Left renal pelvis (tissue), 4 donors: ENCODE measurements at places on chromosomes 12 and 14.
A peak's percentile ranks its signal among the peaks of the same experiment; 100 is the strongest.

DNA sequence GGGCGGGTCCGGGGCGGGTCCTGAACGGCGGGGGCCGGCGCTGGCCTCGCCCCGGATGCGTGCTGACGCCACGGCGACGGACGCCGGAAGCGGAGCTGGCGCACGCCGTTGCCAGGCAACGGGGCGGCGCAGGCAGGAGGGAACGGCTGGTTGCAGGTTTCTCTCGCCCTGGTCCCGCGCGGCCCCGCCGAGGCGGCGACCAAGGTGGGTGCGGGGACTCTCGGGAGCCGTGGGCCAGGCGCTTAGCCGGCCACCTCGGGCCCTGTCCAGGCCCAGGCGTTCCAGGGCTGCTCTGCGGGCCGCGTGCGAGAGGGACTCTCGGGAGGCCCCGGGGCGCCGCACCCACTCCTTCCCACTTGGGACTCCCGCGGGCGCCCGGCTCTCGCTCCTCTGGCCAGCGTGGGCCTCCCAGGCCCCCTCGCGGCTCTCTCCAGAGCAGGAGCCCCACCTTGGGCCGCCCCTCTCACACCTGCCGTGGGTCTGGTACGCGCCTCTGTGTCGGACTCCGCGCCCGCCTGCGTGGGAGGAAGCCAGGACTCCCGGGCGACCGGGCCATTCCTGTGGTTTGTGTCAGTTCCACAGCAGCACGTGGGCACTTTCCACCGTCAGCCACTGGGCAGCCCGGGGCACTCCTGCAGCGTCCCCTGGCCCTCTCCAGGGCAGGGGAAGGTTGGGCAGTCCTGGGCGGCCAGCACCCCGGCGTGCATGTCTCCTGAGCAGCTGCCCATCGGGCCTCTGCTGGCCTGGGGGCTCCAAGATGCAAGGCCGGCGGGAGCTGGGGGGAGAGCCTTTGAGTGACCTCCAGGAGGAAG lies at the start of gene CLBA1:
TSS of gene CLBA1 (plus strand) at position 114 of the 812 bp plus-strand sequence. CDS start at position 758, 644 bp downstream.
- DNase-seq: peak; percentile 84

DNA sequence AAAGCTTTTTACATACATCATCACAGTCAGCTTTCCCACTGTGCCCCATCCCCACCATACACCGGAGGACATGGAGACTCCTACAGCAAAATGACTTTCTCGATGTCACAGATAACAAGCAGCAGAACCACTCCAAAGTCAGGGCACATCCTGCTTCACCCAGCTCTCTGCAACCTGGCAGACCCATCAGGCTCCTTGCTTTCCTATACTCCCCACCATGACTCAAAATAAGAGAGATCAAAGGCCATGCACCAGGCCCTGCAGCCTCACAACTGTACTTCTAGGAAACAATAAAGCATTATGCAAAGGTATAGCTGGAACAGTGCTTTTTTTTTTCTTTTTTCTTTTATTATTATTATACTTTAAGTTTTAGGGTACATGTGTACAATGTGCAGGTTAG lies 187.4 kb downstream of the DPF3 start:
- DNase-seq: no peak

DNA sequence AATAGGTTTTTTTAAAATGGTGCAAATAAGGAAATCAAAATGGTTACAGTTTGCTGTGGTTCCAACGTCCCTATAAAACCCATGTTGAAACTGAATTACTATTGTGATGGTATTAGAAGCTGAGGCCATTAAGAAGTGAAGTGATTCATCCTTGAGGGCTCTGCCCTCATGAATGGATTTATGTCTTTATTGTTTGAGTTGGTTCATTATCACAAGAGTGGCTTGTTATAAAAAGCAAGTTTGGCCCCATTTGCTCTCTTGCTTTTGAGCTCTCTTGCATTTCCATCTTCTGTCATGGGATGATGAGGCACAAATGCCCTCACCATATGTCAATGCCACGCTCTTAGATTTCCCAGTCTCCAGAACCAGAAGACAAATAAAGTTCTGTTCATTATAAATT lies 62.3 kb downstream of the PRKD1 start:
- DNase-seq: no peak

DNA sequence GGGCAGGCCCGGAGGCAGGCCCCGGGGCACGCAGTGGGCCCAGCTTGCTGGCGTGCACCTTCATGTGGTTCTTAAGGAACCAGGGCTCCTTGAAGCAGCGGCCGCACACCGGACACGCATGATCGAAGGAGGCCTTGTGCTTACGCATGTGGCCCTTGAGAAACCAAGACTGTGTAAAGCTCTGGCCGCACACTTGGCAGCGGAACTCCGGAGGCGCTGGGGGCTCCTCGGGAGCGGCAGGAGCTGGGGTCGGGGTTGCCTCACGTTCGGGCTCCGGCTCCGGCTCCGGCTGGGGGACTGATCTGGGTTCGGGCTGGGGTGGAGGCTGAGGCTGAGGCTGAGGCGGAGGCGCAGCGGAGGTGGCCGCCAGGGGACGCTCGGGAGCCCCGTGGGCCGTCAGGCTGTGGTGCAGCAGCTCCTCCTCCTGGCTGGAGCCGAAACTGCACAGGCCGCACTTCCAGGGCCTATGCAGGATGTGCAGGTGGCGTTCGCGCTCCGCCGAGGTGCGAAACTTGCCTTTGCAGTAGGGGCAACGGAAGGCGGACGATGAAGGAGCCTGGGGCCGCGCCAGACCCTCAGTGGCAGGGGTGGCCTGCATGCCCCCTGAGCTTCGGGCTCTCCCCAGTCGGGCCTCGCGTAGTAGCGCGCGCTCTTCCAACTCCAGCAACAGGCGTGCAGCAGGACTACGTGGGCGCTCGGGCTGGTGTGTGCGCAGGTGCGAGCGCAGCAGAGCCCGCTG lies 6.0 kb downstream of the ZNF219 start:
- DNase-seq: no peak

- DNase-seq: no peak
Measured at GRCh38 chr12:21054334-21054733, 76.7 kb upstream of the SLCO1B1 start.
